ENCODE measurements at places on chromosomes 13 and 19.

- no peak for DNase-seq
Measured at GRCh38 chr13:21461131-21461530, 2.0 kb upstream of the ZDHHC20 start.

GRCh38 chr19:53511933-53512374 lies 26.0 kb upstream of the ZNF331 start:
- DNase-seq, result peak; percentile 54

DNA sequence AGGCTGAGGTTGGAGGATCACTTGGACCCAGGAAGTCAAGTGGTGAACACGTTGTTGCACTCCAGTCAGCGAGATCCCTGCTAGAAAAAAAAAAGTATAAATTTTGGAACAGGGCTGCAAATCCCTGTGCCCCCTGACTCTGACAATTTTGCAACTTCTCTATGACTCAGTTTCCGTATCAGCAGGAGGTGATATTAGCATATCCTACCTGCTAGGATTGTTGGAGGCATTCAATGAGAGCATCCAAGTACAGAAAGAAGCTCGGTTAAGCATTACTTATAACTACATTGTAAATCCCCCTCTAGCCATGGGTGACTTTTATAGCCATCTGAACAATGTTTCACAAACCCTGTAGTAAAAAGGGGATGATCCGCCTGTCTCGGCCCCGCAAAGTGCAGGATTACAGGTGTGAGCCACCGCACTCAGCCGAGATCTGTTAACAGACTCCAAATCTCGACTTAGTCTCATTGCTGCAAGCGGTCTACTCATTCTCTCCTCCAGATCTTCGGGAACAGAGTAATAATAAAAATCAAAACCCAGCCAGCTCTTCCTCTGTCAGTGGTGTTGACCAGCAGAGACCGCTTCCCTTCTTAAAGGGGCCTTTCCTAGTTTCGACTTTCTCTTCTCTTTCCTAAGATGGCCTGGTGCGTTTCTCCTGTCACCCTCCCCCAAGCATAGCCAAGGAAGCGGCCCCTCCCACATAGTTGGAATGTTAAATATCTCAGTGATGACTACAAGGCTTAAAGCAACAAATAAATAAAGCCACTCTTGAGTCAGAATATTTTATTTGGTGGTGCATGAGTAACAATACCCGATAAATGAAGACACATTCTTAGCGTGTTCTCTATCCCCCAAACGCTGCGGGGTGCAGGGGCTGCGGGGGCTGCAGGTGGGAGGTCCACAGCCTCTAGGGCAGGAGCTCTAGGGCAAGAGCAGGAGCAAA lies 10.3 kb upstream of the BICRA start:
- peak; percentile 98 for DNase-seq

DNA sequence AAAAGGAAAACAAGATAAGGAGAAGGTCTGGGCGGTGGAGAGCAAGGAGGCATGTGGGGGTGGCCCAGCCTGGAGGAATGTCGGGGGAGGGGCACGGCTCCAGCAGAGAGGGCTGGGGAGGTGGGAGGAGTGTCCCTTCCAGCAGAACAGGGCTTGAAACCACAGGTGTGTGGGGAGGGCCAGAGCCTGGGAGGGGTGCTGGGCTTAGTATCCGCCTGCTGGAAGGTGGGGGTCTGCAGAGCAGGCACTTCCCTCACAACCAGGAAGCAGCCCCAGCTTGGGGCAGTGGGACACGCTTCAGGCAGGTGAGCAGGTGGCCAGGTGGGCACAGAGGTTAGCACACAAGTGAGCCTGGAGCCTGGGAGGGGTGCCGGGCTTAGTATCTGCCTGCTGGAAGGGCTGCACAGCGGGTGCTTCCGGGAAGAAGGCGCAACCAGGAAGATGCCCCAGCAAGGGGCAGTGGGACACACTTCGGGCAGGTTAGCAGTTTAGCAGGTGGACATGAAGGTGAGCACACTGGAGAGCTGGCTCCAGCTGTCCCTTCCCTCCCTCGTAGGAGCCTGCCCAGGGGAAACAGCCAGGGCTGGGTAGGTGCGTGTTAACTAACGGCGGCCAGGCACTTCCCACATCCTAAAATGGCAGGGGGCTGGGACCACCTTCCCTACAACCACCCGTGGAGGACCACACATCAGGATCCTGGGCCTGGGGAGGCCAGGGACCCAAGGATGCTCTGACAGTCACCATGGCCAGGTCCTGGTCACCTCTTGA lies 3.0 kb downstream of the GAS6 start:
- DNase-seq, result no peak

DNA sequence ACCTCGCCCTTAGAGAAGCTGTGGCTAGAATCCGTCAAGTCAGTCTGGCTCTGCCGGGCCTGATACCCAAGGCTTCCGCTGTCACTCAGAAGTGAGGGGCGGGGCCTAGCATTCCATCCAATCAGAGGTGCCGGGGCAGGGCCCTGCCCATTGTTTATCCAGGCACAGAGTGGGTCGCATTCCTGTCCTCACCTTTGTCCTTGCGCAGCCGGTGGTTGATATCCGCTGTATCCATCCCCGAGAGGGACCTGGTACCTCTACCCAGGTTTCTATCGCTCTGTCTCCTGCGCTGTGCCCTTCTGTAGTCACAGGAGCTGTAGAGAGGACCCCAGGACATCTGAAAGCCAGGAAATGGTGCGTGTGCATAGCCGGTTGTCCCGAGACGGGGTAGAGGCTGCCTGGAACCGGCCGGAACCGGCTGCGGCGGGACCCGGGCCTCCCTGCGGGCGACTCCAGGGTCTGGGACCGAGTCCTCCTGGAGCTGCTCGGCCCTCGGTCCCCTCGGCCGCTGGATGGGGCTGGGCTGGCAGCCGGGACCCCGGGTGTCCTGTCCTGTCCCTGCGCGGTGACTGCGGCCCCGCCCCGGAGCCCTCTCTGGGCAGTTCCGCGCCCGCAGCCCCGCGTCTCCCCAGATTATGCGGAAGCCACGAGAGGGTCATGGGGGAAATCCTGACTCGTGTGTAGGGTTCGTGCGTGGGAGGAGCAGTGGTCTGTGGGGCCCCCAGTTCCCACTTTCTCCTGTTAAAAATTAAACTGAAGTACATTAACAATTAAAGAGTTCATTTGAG lies at the start of gene ZNF763:
Gene ZNF763, plus strand, starts transcription at position 183 of the 788 bp plus-strand sequence. Its CDS starts 169 bp downstream, at position 352.
- DNase-seq, result peak; percentile 63

GRCh38 chr13:73210218-73210883 lies 151.5 kb downstream of the KLF5 start:
- no peak for DNase-seq

GRCh38 chr19:2239771-2240770 lies 3.4 kb downstream of the SF3A2 start:
- peak; percentile 44 for DNase-seq

GRCh38 chr19:31555634-31556215 lies 206.5 kb upstream of the TSHZ3 start:
- no peak for DNase-seq

GRCh38 chr19:56076498-56076897 lies 44.6 kb downstream of the ZNF787 start:
- DNase-seq, result peak; percentile 57

DNA sequence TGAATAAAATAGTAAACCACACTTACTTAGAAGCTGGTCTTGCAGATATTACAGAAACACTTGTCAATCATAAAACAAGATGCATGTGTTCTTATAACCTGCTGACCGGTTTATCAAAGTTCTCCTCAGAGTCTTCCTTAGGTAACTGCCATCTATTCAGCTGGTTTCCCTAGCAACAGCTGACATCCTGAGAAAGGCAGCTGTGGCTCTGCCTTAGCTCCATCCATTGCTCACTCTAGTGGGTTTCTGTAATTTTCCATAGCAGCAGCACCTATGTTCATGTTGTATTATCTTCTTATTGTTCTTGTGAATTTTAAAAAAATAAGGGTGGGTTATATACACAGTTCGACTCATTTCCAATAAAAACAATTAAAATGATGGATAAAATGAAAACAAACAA lies 87.8 kb downstream of the RAP2A start:
- no peak for DNase-seq

DNA sequence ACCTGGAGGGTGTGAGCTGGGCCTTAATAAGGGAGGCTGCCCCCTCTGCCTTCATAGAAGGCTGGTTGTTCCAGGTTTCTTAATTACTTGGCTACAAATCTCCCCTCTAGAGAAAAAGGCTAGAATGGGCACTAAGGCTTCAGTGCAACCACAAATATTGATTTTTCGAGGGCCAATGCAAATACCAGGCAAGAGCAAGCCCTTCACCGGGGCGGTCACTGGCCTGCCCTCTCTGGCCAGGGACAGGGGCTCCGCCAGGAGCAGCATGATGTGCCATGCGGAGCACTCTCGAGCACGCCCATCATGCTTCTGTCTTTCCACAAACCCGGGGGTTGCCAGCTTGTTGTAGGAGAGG lies 127.8 kb upstream of the SPACA7 start:
- no peak for DNase-seq

- DNase-seq, result no peak
Measured at GRCh38 chr13:83153848-83154247, 728.4 kb downstream of the SLITRK1 start.

DNA sequence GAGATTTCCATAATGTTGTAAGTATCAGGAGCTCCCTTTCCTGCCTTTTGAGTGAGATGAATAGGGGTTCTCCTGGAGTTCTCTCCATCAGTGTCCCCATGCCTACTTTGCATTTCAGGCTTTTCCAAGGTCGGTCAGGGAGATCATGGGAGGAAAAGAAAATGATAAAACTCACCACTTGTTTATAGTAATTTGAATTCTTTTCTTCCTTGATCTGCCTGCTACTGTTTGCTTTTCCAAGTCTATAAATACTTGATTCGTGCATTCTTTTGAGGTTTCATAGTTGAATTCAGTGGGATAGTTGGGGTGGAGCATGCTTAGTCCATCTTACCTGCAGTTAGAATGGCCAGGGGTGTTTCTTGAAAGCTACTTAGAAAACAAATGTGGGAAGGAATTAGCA lies 51.5 kb downstream of the PCCA start:
- no peak for DNase-seq

- no peak for DNase-seq
Measured at GRCh38 chr13:50077431-50077830, 62.2 kb downstream of the KCNRG start.

Data from fibroblast of mammary gland (primary cell).